Astrocyte (in vitro differentiated cells and primary cell): ENCODE measurements at places on chromosomes 5 and 9. TPM values are rescaled to one million over a fixed set of nuclear protein-coding genes. Genes with fewer than 3 reads are reported as not detected.
A peak's percentile ranks its signal among the peaks of the same experiment; 100 is the strongest.

The IQGAP2 gene
- total RNA-seq: 1.9 and 2.9 TPM in 2 replicates

The SPINK4 gene
- total RNA-seq: not detected in 2 replicates

The PCDHGB1 gene
- total RNA-seq: 1.0 and 1.5 TPM in 2 replicates

The PCDHGA8 gene
- total RNA-seq: 1.0 and 1.2 TPM in 2 replicates

The HAVCR1 gene
- total RNA-seq: 1.3 and 2.0 TPM in 2 replicates

The EQTN gene
- not detected in 2 replicates for total RNA-seq

The SPEF2 gene
- 3.4 and 3.9 TPM in 2 replicates for total RNA-seq

The APC gene
- 53.9 and 54.6 TPM in 2 replicates for total RNA-seq

The LCN1 gene
- not detected in 2 replicates for total RNA-seq

The SNCAIP gene
- total RNA-seq: 0.84 and 1.7 TPM in 2 replicates

The LHX6 gene
- total RNA-seq: 0.34 and 0.53 TPM in 2 replicates

The TMEM267 gene
- total RNA-seq: 20.9 and 22.3 TPM in 2 replicates

The SAXO1 gene
- 0.10 TPM in 1 of 2 replicates, not detected in the other for total RNA-seq

- no peak for DNase-seq
Measured at GRCh38 chr9:24820196-24820595, 274.5 kb upstream of the IZUMO3 start.

- no peak for DNase-seq
Measured at GRCh38 chr5:63843190-63843589, 119.1 kb downstream of the HTR1A start.

GRCh38 chr5:612498-613424 is 621 bp downstream of the CEP72 start:
- DNase-seq: no peak

DNA sequence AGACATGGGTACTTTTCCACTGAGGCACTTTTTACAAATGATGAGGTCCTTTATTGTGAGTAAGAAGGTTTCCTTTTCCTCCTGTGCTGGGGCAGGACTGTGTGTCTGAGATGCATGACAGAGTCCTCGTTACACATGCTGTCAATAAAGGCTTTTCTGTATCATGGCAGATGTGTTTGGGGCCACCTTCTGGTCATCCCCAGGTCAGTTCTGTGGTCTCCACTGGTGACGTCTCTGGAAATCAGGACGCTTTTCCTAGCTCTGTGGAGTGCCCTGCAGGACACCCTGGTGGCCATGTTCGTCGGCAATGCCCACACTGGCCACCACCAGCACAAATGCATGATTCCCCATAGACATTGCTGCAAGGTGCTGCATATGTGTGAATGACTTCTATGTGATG is 2.8 kb downstream of the CMBL start:
- DNase-seq: no peak

- peak; percentile 45 for DNase-seq
Measured at GRCh38 chr9:79603222-79603920, 31.6 kb downstream of the TLE4 start.

GRCh38 chr5:170397059-170397458 is 7.9 kb upstream of the KCNMB1 start:
- no peak for DNase-seq

GRCh38 chr5:138753794-138754698 is 821 bp downstream of the CTNNA1 start:
- peak; percentile 86 for DNase-seq

- DNase-seq: no peak
Measured at GRCh38 chr9:110541950-110542349, 37.6 kb downstream of the SVEP1 start.

DNA sequence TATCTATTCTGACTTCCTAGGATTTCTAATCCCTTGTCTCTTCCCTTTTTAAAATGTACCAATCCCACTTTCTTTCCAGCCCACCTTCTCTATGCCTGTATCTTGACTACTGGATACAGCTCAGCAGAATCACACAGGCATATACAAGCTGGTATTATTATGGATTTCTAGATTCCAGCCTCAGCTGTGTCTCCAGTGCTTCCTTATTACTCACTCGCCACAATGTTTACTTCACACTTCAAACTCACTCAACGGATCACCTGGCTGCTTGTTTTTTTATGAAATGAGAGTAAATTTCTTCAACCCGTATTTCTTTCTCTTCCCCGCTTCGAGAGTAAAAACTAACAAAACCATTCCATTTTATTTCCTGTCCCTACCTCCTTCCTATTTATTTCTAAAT is 38.8 kb downstream of the CWC27 start:
- peak; percentile 65 for DNase-seq

- peak; percentile 69 for DNase-seq
Measured at GRCh38 chr5:146766013-146766412, 112.5 kb downstream of the PPP2R2B start.

GRCh38 chr9:76161106-76161505 is 233.1 kb downstream of the RFK start:
- DNase-seq: peak; percentile 23

- DNase-seq: no peak
Measured at GRCh38 chr5:135482381-135482933, 30.3 kb upstream of the TIFAB start.

DNA sequence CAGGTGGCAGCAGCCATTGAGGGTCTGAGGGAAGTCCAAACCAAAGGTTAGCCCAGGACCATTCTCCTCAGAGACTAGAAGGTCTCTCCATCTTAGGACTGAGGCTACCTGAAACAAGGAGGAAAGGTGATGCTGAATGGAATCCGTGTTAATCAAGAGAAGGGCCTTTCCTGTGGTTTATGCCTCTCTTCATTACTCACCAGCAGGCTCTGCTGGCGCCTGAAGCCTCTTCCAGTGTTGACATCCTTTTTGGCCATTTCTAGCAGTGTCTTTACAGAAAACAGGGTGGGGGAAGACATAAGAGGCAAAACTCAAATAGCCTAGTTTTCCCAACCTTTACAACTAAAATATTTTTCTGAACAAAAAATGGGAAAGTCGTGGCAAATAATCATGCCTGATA is 98.0 kb downstream of the ENC1 start:
- peak; percentile 72 for DNase-seq

DNA sequence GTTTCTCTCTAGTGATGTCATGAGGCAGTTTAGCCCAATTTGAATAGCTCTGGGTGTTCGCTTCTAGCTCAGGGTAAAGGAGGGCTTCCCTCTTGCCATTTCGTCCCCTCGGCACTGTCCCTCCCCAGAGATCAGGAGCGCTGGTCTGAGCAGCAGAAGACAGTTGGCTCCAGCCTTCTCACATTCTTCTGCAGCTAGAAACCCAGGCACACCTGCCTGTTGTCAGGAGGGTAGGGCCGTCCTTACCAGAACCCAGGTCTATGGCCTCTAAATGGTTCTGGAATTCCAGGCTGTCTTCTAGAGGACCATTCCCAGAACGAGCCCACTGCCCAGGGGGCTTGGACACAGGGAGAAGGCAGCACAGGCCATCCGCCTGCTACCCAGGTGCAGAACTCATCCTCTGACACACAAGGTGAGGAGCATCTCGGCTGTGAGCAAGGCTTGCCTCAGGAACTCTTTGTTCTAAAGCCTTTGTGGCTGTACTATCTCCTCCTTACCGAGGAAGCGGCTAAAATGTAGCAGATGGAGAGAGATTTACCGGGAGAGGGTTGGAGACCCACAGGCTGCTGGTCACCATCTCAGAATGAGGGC is 255.6 kb upstream of the IRX2 start:
- no peak for DNase-seq

- peak; percentile 14 for DNase-seq
Measured at GRCh38 chr9:26746357-26747072, 146.1 kb downstream of the CAAP1 start.

- peak; percentile 52 for DNase-seq
Measured at GRCh38 chr9:70044490-70045307, 1.1 kb downstream of the MAMDC2 start.

DNA sequence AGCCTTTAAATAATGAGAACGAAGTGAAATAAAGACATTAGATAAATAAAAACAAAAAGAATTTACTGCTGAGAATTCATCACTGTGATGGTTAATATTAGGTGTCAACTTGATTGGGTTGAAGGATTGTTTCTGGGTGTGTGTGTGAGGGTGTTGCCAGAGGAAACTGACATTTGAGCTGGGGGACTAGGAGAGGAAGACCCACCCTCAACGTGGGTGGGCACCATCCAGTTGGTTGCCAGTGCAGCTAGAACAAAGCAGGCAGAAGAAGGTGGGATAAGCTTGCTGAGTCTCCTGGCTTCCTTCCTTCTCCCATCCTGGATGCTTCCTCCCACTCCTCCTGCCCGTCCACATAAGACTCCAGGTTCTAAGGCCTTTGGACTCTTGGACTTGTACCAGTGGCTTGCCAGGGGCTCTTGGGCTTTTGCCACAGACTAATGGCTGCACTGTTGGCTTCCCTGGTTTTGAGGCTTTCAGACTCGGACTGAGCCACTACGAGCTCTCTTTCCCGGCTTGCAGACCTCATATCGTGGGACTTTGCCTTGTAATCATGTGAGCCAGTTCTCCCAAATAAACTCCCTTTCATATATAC is 43.7 kb upstream of the ABL1 start:
- no peak for DNase-seq

DNA sequence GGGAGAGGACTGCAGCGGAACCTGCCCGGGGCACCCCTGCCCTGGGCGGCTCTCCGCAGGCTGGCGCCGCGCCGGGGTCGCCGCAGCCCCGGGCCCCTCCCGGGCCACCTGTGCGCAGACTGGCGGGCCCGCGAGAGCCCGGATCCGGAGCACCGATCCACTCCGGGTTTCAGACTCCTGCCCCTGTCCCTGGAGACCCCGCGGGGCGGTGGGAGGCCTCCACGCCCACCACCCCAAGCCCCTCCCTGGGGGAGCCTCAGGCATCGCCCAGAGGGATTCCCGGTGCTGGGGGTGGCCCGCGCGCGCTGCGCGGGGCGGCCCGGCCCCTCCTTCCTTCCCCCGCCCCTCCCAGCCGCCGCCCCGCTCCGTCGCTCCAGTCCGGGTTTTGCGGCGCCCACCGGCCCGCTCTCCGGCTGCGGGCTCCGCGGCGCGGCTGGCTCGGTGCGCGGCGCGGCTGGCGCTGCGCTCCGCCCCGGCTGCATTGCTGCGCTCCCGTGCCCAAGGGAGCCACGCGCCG is at the start of gene UNC5A:
UNC5A (plus strand) TSS at position 479 of the 517 bp plus-strand sequence. CDS start 192 bp downstream, outside the sequence.
- peak; percentile 31 for DNase-seq

DNA sequence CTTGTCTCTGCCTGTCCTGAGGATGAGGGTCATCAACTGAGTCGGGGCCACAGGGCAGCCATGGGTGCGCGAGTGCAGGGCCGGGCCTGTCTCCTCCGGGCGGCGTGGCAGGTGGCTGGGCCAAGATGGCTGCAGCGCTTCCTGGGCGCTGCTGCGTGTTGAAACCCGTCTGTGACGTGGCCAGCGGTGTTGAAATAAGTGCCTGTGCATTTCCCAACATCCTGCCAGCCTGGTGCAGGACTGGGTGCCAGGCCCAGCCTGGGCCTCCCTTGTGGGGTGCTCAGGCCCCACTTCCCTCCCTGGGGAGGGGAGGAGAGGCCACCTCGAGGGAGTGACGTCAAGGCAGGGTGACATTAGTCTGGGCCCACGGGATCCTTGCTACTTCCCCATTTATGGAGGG is 45.5 kb downstream of the RXRA start:
- DNase-seq: no peak

- DNase-seq: no peak
Measured at GRCh38 chr9:12853051-12853450, 78.2 kb downstream of the LURAP1L start.

DNA sequence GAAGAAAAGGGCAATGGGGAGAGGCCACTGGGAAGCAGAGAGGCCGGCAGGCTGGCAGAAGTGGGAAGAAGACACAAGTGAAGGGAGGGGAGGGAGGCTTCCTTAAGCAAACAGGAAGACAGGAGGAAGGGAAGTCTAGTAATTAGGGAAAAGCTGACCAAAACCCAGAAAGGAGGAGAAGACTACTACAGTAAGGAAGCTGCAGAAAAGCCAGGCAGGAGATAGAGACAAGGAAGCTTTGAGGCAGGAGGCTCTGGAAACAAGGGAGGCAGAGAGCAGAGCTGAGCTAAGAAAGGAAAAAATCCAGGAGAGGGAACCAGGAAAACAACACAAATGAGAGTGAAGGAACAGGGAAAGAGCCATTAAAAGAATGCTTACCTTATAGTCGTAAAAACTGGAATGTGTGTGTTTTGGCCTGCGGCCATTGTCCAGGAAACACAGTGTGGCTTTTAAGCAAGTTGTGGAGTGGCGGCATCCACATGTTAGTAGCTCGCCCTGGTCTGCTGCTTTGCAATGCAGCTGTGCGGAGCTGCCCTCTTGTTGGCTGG is 317.1 kb upstream of the CLINT1 start:
- DNase-seq: no peak

GRCh38 chr5:178277346-178277745 is 44.7 kb upstream of the PHYKPL start:
- DNase-seq: no peak

- no peak for DNase-seq
Measured at GRCh38 chr5:2475902-2476301, 275.6 kb downstream of the IRX2 start.

DNA sequence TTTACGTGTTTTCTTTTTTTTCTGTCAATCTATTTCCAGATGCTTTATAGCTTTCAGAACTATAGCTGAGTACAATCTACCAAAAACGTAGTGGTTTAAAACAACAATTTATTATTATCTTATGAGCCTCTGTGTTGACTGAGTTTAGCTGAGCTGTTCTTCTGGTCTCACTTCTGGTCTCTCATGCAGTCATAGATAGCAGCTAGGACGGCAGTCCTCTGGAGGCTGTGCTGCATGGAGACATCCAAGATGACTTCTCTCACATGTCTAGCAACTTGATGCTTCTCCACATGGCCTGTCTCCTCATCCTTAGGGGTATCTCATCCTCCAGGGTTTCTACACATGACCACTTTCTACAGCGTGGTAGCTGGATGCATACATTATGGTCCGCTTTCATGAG is 22.0 kb upstream of the RAD23B start:
- no peak for DNase-seq

DNA sequence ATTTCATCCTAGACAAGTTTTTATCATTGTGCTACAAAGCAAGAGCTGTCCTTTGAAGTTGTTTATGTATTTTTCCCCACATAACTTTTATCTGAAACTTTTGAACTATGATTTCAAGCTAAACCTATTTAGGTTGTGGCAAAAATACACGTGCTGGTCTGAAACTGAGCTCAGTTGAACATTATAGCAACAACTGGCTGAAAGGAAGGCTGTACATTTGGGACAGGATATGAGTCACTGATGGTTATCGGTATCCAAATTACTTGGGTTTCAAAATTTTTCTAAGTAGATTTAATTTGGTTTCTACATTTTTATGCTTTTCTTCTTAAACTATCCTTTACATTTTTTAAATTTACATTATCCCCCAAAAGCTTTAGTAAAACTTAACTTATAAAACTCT is 627.3 kb upstream of the NUDT12 start:
- peak; percentile 86 for DNase-seq

- no peak for DNase-seq
Measured at GRCh38 chr5:43548358-43548757, 8.5 kb downstream of the PAIP1 start.

GRCh38 chr5:14665949-14666348 is 1.4 kb downstream of the OTULIN start:
- no peak for DNase-seq

DNA sequence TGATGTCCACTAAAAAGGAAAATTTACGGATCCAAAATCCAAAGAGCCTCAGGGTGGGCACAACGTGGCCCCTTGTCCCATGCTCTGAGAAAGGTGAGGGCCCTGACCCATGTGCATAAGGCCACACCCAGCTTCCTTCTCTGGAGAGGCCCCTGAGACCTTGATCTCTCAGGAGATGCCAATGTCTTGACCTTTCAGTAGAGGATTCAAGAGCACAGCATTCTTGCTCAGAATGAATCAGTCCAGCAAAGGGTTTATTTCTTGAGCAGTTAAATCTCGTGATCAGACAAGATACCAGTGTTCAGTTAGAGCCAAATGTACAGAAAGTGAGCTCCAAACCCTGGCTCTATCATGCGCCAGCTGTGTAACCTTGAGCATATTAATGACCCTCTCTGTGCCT is 115.9 kb upstream of the DAPK1 start:
- DNase-seq: no peak

- DNase-seq: no peak
Measured at GRCh38 chr5:18097817-18098216, 463.6 kb downstream of the TAF11L14 start.
